ENCODE measurements at places on chromosomes 13 and 19. TPM values are rescaled to one million over a fixed set of nuclear protein-coding genes. Genes with fewer than 3 reads are reported as not detected.

- no peak for DNase-seq
Measured at GRCh38 chr13:99340638-99341037, 33.4 kb upstream of the GPR183 start.

DNA sequence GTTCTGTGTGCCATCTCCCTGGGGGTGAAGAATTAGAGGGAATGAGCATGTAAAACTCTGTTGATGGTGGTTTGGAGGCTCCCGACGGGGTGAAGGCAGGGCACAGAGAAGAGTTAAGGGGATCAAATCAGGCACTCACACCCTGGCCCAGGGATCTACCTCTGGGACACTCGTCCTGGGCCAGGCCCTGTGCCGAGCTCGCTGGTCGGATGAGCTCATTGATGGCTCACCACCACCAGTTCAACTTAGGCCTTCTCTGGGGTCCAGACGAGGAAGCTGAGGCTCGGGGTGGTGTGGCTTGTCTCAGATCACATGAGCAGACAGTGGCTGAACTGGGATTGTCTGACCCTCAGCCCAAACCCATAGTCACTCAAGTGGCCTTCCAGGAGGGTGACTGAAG, 1.6 kb downstream of the NACC1 start:
- DNase-seq, result no peak

The CLDND2 gene
- 14.0 TPM for total RNA-seq

GRCh38 chr19:50801107-50801506, 10.9 kb downstream of the ACP4 start:
- no peak for DNase-seq

DNA sequence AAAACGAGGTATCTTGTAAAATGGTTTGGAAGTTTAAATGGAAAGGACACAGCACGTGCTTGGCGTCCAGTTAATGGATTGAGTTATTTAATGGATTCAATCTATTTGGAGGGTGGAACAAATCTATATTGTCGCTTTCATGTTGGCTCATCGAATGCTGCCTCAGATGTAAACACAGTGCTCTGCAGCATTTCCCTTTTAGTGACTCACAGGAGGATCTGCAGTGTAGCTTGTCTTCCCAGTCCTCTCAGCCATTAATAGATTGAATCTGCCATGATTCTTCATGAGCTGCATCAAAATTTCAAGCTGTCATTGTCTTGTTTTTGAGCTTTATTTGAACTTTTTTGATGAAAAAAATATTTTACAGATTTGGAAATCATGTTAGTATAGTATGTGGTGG, 44.7 kb downstream of the DHRS12 start:
- DNase-seq, result no peak

The CEACAM7 gene
- not detected for total RNA-seq

GRCh38 chr19:12858041-12858928, 20.0 kb downstream of the MAST1 start:
- no peak for DNase-seq

DNA sequence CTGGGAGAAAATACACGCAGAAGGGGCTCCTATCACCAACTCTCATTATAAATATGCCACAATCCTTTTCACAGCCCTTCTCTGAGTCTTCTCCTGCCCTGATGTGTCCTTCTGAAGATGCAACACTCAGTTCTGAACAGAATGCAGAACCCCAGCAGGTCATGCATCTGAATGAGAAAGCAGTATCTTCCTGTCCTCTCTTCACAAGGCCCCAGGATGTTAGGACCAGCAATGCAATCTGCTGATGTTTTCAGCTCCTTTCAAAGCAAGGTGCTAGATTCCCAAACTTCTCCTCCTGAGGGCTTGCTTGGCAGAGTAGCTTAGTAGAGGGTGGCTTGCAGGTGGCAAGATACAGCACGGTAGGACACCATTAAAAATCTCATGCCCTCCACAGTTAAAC, 22.3 kb upstream of the DOCK9 start:
- no peak for DNase-seq

The NLRP9 gene
- total RNA-seq, result not detected

GRCh38 chr13:94640721-94641120, 39.1 kb downstream of the GPR180 start:
- DNase-seq, result no peak

DNA sequence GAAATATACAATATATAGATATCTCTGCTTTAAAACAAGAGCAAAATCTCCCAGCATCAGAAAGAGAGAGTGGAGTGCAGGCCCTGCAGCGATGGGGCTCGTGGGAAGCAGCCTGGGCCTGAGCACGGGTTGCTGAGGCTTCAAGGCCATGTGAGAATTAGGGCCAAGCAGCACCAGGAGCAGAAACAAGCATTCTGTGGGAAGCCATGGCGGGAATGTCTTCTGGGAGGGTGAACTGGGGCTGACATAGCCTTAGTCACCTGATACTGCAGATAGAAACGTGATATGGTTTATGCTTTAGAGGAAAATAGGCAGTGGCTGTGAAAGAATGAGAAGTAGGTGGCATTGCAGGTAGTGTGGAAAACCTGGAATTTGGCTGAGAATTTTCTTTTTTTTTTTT, 472.3 kb downstream of the IRS2 start:
- no peak for DNase-seq

GRCh38 chr19:37980419-37981170, 73.6 kb downstream of the SIPA1L3 start:
- DNase-seq, result no peak

DNA sequence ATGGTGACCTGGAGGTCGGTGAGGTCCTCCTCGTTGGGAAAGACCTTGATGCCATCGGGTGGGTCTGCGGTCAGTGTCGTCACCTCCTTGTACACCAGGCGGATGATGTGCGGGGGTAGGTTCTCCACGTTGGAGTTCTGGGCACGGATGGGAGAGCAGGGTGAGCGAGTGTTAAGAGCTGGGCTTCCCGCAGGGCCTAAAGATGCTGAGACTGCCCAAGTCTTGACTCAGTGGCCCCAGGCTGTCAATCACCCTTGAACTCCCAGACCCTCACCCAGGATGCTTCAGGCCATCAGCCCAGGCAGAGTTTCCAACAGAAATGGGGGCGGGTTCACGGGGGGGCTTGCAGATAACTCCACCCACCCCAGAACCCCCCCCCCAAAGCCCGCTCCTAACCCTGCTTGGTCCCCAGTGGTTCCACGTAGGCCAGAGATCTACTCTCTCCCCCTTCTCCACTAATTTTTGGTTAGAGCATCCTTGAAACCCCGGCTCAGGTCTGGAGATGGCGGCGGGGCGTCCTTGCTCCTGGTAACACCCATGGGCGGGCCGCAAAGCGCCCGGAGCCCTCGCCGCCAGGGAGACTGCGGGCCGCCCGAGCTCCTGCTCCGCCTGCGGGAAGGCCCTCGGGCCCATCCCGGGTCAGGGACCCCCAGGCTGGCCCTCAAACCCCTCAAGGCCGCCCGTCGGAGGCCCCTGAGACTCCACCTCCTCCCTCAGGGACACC, 600 bp downstream of the UBE2S start:
- no peak for DNase-seq

The KLK1 gene
- 1.7 TPM for total RNA-seq

GRCh38 chr19:30512176-30513081, 140.2 kb downstream of the ZNF536 start:
- no peak for DNase-seq
